HuH-7.5 (cell line): ENCODE measurements at places on chromosomes 5 and 9.

GRCh38 chr5:134509308-134510040, 16.0 kb upstream of the JADE2 start:
- DNase-seq: no peak

GRCh38 chr5:157469687-157470086, 9.7 kb downstream of the NIPAL4 start:
- no peak for DNase-seq

- peak; percentile 94 for DNase-seq
Observed at GRCh38 chr9:123353984-123354591, 1.9 kb upstream of the CRB2 start.

GRCh38 chr9:88792502-88792901, 198.8 kb upstream of the S1PR3 start:
- DNase-seq: no peak

DNA sequence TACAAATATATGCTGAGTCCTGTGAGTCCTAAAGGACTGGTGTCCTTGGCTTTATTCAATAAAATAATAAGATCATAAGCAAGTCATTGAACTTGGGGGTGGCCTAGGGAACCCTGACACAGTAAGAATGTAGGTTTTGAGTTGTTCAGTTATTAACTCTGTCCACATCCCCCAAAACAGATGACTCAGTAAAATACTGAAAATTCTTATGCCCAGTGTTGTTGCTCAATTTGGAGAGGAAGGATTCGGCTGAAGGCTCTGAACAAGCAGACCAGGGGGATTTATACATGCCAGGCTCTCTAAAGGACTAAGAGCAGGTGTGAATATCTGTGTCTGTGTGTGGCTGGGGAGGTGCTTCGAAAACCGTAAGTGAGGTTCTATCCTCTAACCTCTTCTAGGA, 173.7 kb downstream of the RMI1 start:
- no peak for DNase-seq

DNA sequence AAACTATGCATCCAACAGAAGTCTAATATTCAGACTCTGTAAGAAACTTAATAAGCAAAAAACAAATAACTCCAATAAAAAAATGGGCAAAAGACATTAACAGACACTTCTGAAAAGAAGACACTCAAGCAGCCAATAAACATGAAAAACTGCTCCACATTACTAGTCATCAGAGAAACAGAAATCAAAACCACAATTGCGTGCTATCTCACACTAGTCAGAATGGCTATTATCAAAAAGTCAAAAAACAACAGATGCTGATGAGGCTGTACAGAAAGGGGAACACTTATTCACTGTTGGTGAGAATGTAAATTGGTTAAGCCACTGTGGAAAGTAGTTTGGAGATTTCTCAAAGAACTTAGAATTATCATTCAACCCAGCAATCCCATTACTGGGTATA, 101.2 kb upstream of the TRIM32 start:
- no peak for DNase-seq

- DNase-seq: no peak
Observed at GRCh38 chr9:105700668-105701067, 6.3 kb downstream of the TMEM38B start.

- DNase-seq: no peak
Observed at GRCh38 chr5:156326718-156327259, at the start of gene SGCD. Gene SGCD (plus strand): TSS chr5:156327164.

- DNase-seq: no peak
Observed at GRCh38 chr9:122084026-122084675, 9.0 kb downstream of the TTLL11 start.

DNA sequence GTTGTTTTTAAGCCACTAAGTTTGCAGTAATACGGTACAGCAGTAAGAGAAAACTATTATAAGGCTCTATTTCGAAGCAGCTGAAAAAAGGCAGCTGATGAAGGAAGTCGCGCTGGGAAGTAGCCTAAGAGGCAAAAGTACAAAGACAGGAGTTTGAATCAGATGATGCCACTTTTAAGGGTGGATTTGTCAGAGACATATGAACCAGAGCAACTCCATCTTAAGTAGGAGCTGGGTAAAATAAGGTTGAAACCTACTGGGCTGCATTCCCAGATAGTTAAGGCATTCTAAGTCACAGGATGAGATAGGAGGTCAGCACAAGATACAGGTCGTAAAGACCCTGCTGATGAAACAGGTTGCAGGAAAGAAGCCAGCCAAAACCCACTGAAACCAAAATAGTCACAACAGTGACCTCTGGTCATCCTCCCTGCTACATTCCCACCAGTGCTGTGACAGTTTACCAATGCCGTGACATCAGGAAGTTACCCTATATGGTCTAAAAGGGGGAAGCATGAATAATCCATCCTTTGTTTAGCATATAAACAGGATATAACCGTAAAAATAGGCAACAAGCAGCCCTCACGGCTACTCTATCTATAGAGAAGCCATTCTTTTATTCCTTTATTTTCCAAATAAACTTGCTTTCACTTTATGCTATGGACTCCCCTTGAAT, 91.8 kb upstream of the PRSS3 start:
- no peak for DNase-seq

DNA sequence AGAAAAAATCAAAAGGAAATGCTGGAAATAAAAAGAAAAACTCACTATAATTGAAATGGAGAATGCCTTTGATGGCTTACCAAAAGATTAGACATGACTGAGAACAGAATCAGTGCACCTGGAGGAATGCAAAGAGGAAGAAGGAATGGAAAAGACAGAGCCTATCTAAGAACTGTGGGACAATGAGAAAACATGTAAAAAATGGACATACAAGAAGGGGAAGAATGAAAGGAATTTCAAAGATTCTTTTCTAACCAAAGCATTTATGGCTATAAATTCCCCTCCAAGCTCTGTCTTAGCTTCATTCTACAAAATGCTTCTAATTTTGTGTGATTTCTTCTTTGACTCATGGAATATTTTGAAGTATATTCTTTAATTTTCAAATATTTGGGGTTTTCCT, 47.5 kb upstream of the CLK4 start:
- DNase-seq: no peak

DNA sequence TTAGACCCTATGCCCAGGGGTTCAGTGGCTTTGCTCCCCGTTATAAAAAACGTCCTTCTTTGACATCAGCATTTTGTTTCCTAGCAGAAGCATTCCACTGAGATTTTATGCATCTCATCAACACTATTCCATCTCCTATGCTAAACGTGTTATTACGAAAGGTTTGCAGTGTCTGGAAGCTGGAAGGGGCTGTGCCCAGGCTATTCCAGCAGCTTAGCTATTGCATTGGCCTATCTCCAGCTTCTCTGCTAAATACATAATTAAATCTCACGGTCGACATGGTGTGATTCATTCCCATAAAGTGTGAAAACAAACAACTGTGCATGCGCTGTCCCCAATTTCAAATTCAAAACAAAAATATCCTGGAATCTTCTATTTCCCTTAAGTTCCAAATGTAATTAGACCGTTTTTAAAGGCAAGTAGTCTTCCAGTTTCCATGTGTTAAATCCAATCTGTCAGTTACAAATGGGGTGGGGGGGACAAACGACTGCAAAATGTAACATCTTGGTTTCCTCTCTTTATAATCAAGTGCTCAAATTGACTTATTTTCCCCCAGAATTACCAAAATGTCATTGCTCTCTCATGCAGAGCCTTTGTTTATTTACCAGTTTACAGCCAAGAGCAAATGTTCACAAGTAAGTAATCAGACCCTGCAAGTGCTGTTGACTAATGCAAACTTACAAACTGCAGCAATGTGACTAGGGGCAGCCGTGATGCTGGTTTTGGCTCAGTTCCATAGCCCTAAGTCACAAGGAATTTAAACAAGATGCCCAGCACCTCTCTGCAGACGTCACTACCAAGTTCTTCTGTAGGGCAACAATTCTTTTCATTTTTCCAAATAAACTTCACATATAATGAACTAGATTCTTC, 212.3 kb upstream of the RORB start:
- DNase-seq: no peak

DNA sequence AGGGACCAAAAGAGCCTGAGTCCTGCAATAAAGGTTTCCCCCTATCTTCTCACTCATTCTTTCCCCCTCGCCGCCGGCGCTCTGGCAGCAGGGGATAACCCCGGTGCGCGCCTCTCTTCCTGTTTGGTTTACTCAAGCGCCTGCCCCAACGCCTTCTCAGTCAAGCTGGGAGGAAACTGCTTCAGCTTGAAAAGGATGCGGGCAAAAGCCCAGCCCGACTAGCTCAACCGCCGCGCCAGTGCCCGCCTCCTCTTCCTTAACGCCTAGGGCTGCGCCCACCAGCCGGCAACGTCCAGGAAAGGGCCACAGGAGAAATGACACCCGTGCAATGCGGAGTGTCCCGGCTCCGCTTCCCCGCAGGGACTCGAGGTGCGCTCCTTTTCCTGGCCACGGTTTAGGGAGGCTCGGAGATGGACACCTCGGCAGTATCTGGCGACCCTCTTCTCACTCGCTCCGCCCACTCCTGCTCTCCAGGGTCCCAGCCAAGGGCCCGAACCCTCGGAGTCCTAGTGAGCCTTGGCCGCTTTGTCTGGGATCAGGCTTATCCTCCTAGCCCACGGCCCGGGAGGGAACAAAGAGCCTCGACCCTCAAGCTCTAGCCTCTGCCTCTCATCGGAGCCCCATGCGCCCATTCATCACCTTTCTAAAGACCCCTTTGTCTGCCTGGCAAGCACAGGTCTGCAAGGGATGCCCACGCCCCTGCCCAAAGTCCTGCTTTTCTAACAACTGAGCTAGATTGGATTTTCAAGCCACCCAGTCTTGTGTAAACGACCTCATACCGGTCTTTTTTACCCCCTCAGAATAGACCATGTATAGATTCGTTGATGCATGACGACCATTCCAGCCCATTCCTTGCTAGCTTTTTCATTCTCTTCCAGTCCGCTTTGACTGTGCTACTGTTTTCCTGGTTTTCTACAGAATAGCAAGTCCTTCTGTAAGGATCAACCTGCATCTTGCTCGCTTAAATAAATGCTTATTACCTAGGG, 2.0 kb downstream of the ST8SIA4 start:
- no peak for DNase-seq

DNA sequence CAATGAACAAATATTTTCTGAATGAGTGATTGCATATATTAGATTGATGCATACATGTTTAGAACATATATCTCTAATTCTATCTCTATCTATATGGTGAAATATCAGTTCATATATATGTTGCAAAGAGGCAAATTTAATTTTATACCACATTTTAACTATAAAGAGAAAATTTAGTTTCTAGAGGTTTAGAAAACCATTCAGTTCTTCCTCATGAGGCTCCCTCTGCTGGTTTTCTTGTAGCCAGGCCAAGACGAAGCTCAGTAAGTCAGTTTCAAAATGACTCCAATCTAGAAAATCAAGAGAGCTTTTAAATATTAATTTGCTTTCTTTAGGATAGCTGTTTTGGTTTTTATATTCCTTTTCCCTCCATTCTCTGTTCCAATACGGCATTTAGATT, 312.1 kb downstream of the TMEM232 start:
- DNase-seq: no peak
